M059J (cell line): ENCODE measurements at places on chromosomes 16 and 17.

DNA sequence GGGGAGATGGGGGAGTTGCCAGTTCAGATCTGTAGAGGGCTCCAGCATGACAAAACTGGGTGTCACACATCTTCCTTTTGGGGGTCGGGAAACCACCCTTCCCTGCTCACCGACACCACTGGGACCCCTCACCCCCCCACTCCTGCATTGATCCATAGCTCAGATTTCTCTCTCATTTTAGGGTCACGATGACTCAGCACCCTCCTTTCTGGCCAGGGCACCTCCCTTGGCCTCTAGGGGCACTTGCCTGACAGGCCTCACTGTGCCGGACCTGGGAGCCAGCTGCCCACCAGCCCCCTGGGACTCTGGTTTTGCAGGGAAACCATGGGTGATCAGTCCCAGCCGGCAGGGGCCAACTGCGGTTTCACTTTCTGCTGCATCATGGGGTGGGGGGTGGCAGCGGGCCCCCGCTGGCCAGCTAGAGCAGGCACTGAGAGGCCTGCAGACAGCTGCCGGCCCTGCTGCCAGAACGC lies 239.4 kb downstream of the MRTFB start:
- no peak for DNase-seq

- DNase-seq = no peak
Measured at GRCh38 chr16:1434644-1435592, 4.0 kb downstream of the PERCC1 start.

DNA sequence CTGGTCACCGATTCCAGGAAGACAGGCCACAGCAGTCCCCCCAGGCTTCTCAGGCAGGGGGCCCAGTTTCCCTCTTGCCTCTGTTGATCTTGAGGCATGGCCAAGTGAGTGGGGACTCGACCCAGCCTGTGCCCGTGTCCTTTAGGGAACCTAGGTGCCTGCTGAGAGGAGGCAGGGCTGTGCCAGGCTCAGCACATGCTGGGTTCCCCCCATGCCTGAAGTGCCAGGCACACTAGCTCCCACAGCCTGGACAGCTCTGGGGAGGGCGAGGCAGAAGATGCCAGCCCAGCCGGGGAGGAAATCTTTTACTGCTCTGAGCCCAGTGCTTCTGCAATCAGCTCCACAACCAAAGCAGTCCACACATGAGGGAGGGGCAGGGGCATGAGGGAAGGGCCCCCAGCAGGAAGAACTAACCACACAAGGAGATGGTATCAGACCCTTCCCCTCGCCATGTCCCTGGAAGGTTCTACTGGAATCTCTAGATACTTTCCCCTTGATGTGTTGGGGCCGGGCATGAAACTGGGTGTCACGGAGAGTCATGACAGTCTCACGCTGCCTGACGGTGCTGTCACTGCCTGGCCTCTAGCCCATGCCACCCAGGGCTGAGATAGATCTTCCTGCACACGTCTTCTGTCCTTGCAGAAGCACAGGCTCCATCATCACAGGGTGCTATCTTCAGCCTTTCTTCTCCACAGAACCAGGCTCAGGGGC lies 25.5 kb downstream of the MYO18A start:
- peak; percentile 69 for DNase-seq

- no peak for DNase-seq
Measured at GRCh38 chr17:19433255-19433654, 22.2 kb downstream of the RNF112 start.

- DNase-seq = no peak
Measured at GRCh38 chr17:11495613-11496012, 102.7 kb upstream of the DNAH9 start.
